CD4-positive, alpha-beta T cell treated with Interleukin-17A for 1 hour (primary cell): ENCODE measurements at places on chromosomes 2 and 18.

GRCh38 chr2:237539681-237540080 is 26.7 kb upstream of the PRLH start:
- DNase-seq = no peak

GRCh38 chr2:27647289-27647688 is 16.1 kb downstream of the SUPT7L start:
- DNase-seq = no peak

DNA sequence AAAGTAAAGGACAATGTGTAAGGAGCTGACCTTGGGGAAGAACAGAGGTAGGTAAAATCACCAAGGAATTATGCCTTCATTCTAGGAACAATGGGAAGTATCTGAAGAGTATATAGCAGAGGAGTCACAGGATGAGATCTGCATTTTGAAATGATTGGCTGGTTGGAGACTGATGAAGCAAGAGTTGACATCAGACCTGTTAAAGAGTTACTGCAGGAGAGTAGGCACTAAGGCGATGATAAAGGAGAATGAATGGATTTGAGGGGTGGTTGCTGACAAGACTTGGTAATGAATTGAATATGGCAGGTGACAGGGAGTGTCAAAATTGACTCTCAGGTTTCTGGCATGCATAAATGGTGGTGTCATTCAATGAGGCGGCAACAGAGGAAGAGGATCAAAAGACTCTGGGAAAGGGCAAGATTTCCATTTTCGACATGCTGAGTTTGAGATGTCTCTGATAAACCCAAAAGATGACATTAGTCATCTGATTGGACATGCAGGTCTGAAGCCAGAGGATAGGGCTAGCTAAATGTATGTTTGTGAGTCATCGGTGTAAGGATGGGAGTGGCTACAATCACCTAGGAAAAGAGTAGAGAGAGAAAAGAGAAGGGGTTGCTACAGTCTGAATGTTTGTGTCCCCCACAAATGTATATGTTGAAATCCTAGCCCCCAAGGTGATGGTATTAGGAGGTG is 236.5 kb downstream of the DYM start:
- no peak for DNase-seq

- DNase-seq = no peak
Measured at GRCh38 chr2:148067801-148068200, 46.9 kb downstream of the MBD5 start.

DNA sequence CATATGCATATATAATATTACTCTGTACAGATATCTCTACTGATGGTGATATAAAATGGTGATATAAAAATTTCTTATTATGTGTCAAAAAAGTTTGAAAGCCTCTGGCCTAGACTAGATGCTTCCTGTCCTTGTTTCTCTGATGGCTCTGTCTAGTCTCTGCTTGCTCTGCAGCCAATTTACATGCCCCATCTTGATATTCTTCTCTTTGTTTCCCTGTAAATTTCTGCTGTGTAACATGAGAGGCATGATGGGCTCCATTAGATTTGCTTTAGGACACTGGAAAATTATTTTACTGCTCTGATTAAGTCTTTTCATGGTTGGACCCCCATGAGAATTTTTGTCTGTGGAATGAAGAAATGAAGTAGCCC is 24.3 kb downstream of the BABAM2 start:
- DNase-seq = no peak

DNA sequence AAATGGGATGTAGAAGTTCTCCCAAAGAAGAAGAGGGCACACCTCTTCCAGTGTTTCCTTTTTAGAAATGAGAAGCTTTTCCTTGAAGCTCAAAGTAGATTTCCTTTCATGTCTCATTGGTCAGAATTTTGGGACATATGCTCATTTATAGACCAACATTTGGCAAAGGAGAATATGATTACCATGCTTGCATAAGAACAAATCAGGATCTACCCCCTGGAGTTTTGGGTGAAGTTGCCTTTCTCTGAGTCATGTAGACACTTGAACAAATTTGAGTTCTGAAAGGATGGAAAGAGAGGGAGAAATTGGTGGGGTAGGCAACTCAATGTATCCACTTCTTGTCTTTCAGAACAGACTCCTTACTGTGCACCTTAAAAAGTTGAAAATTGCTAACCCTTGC is 409.0 kb downstream of the SLC4A3 start:
- no peak for DNase-seq

DNA sequence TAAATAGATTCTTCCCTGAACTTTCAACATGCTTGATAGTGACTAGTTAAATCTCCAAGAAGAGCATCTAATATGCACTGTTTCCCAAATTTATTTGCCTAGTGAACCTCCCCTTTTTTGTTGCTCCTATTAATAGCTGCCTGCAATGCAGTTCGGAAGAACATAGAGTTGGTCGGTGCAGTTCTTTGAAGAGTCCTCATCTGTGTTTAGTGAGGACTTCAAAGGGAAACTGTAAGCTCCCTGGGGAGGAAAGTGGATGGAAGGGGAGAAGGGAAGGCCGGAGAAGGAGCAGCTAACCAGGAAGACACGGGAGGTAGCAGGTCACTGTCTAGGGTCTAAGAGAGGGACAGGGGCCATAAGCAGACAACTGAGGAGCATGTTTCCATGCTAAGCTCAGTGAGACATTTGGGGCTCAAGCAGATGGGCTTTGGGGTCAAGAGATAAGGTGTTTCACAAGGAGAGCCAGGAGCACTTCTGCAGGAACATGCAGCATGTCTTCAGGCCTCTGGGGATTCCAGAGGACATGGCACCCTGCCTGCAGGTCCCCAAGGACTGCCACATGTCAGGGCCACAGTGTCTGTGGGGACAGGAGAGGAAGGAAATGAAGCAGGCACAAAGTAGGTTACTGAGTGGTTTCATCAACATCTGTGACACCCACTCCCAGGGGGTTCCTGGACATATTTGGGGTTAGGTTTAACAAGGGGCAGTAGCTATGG is 48.7 kb upstream of the ANXA4 start:
- peak; percentile 63 for DNase-seq

DNA sequence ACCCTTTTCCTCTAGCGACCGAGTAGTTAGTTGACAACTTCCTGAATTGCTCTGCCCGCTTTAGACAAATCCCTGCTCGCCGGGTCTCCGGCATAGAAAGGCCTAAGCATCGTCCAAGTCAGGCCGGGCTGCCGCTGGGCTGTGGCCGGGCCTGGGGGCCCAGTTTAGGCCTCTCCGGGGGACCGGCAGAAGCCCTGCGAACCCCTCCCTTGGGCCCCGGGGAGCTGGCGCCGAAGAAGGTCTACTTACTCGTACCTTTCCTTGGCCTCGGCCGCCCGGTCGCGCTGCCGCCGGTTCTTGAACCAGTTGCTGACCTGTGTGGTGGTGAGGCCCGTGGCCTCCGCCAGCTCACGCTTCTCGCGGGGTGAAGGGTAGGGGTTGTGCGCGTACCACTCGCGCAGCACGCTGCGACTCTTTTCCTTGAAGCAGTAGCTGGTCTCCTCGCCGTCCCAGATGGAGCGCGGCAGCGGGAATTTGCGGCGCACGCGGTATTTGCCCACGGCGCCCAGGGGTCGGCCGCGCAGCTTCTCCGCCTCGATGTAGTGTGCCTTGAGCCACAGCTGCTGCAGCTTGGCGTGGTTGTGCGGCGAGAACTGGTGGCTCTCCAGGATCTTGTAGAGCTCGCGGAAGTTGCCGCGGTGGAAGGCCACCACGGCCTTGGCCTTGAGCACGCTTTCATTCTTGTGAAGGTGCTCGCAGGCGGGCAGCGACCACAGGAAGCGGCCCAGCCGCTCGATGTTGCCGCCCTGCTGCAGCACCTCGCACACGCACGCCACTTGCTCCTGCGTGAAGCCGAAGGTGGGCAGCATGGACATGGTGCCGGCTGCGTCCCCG is 739 bp downstream of the SIX2 start:
- no peak for DNase-seq

DNA sequence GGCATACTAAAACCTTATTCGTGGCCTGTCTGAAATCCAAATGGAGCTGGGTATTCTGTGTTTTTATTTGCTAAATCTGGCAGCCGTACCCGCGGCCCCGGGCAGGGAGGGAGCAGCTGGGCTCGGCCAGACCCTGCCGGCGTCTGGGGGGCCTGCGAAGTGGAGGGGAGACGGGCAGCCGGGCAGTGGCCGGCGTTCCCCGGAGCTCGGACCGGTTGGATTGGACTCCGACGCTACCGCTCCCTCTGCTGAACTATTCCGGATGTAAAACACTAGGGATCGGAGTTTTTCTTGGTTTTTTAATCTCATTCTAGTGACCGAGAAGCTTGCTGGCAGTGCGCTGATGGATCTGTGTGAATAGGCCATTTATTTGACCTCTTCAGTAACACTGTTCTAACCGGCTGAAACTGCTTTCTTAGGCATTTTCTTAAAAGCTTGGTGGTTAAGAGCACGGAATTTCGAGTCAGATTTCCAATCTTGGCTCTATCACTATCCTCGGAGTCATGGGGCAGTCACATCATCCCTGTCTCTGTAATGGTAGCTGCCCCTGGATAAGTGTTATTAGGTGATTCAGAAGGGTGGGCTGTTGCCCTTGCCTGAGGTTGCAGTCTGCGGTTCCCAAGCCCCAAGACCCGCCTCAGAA is 694 bp downstream of the UNC50 start:
- peak; percentile 14 for DNase-seq

- no peak for DNase-seq
Measured at GRCh38 chr2:75089471-75089870, 109.8 kb downstream of the TACR1 start.

GRCh38 chr2:232502511-232502910 is 14.9 kb upstream of the ECEL1 start:
- DNase-seq = no peak
